ENCODE measurements at places on chromosomes 7 and 10. TPM values are rescaled to one million over a fixed set of nuclear protein-coding genes. Genes with fewer than 3 reads are reported as not detected.

HABP2 gene
- not detected for total RNA-seq

DNA sequence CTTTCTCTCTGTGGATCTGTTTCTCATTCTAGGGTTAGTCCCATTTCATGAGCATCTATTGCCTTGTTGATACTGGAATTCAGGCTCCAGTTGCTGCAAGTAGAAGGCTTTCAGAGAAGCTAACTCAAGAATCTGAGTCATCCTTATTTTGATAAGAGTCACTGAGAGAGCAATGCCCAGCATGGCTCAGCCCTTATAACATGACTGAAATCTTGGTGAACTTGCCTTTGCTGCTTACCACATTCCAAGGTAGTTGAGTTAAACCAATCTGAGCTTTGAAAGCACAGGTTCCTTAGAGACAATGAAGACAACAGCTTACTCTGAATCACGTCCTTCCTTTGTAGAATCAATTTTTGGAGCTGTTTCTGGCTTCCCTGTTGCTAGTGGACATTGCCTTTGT lies 53.6 kb upstream of the CHCHD3 start:
- DNase-seq: no peak

CLEC5A gene
- 0.24 TPM for total RNA-seq

GIMAP5 gene
- 63.9 TPM for total RNA-seq

ITPRIP gene
- total RNA-seq: 12.8 TPM

GRCh38 chr10:10977978-10978377 lies 39.7 kb upstream of the CELF2 start:
- DNase-seq: no peak

NRCAM gene
- 0.27 TPM for total RNA-seq

GRCh38 chr7:132359743-132360142 lies 216.5 kb downstream of the PLXNA4 start:
- DNase-seq: no peak

GPR26 gene
- total RNA-seq: not detected

TBC1D12 gene
- 0.46 TPM for total RNA-seq

CDC14C gene
- not detected for total RNA-seq

ASIC3 gene
- 3.6 TPM for total RNA-seq

PAPOLB gene
- not detected for total RNA-seq

TRPV5 gene
- not detected for total RNA-seq

DNA sequence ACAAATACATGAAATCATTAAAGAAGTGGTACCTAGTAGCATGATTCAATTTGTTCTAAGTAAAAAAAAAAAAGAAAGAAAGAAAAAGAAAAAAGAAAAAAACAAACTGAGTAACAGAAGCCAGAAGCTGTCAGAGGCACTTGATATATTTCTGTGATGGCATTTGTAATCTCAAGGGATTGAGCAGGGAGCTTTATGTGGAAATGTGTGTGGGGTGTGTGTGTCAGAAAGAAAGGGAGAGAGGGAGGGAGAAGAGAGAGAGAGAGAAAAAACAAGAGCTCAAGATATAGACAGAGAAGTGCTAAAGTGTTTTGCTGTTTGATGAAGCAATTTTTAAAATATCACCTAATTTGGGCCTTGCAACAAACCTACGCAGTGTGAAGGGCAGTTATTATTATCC lies 357.6 kb upstream of the PCDH15 start:
- no peak for DNase-seq

DNA sequence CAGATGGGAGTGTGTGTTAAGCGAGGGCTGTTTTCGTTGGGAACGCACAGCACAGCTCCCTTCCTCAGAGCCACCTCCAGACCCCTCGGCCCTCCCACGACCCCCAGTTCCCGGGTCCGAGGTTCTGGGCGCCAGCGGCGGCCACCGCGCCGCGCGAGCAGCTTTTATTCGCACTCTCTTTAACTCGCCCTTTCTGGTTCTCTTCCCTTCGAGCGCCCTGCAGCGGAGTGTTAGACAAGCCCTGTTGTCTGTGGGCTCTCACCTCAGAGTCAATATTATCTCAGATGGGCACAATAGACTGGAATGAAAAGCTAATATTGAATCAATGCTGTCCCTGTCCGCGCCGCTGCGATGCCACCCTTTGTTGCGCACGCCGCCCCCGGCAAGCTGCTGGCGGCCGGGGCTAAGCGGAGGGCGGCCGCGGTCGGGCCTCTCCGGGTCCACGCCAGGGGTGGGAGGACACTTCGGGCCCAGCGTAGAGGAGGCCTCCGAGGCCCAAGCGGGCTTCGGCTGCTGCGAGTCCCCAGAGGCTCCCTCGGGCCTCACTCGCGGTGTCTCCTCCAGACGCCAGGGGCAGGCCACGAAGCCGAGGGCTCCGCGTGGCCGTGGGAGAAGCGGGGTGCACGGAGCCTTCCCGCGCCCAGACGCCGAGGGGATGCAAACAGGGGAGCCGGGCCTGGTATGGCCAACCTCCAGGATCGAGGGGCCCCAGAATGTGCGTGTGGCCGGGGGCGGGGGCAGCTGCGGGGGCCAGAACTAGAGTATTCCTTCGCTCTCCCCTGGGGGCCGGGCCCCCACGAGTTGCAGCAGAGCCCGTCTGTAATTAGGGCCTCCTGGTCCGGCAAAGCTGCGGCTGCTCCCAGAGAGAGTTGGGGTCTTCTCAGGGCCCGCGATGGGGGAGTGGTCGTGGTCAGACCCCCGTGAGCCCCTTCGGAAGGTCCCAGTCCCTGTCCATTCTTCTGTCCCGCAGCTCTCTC lies 7.9 kb upstream of the EMX2 start:
- no peak for DNase-seq

GRCh38 chr7:828793-829561 lies 3.3 kb upstream of the SUN1 start:
- no peak for DNase-seq

GRCh38 chr7:85573346-85573745 lies 386.5 kb upstream of the SEMA3D start:
- DNase-seq: no peak

DNA sequence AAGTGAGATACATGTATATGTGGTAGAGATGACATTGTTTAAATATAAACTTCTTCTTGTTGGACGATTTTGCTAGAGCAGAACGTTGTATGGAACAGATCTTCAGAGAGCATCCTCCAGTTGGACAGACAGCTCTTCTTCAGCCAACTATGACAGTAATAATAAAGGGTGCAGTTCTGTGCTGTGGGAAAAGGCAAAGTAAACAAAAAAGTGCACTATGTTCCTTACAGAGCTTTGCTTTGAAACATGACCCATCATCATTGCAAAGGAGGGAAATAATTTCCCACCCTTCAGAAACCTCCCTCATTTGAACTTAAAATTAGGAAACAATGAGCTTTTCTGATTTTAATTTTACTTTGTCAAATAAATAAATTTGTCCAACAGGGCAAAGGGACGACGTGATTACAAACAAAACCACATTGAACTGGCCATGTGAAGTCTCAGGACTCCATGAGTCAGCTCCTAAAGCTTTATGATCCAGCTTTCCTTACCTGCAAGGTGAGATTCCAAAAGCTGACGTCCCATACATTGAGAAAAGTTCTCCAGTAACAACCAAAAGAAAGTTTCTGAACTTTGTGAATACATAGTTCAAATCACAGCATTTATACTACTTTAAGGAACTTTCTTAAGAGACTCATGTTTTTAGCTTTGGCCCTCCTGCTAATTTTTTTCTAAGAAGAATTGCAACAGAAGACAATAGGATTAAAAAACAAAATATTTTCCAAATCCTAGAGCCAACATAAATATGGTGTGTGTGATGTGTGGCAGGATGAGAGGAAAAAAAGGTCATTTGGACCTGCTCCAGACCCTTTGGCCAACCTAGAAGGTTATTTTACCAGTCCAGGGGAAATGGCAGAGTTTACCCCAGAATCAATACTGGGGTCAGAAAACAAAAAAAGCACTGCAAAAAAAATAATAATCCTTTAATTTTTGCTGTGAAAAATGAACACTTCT lies 565.4 kb upstream of the NRP1 start:
- no peak for DNase-seq

GRCh38 chr7:159105832-159106811 lies 38.5 kb downstream of the VIPR2 start:
- DNase-seq: no peak

ASAH2 gene
- 5.4 TPM for total RNA-seq

DNA sequence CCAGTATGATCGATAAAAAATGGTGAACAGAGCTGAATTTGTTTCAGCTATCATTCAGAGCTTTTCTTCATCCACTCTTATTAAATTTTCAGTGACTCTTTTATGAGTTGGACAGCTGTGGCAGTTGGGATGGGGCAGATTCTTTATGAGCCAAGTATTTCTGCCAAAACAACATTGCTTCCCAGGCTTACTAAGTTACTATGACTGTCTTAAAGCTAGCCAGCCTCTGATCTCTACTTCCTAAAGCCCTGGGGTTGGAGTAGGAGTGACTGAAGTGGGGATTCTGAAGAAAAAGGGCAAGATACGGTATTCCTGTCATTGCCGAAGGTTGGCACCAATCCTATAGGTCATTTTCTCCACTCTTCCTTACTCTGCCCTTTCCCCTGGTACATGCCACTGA lies 12.7 kb downstream of the RPP30 start:
- no peak for DNase-seq

ACHE gene
- total RNA-seq: 0.20 TPM

DNA sequence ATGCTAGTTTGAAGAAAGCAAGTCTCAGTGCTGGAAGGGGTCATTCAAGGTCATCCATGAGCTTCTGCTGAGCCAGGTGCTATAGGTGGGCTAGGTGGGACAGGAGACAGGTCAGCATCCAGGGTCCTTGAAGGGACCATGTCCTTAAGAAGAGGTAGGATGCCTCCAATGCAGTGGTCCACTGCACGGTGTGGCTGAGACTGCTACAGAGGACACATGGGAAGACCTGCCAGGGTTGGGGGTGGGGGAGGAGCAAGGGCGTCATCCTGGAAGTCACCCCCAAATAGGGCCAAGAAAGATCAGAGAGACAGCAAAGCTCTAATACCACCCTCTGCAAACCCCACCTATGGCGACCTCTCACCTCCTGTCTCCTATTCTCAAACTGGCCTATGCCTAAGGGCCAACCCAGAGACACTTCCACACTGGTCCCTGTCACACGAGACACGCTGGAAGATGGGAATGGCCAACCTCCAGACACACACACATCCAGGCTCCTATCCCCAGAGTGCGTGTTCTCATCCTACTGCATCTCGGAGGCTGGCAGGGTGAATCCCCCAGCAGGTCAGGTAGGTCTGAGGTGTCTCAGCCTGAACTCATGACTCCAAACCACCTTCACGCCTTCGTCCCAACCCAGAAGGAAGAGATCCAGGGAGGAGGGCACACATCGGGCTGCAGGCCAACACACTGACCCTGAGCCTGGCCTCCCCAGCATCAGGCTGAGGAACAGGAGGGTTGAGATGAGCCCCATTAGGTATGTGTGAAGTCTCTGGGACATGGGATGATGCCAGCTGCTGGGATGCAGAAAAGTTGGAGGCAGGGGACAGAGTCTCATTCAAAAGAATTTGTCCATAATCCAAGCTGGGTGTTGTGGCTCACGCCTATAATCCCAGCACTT lies 5.6 kb upstream of the PPP1R35 start:
- no peak for DNase-seq

PLXDC2 gene
- 0.15 TPM for total RNA-seq

GRCh38 chr7:94620703-94621118 lies 35.2 kb downstream of the SGCE start:
- no peak for DNase-seq

NPC1L1 gene
- not detected for total RNA-seq

- DNase-seq: no peak
These were observed 8.3 kb upstream of the DENND10 start for GRCh38 chr10:119095640-119096039.

CRHR2 gene
- not detected for total RNA-seq

- DNase-seq: no peak
These were observed 65.4 kb downstream of the ANKRD61 start for GRCh38 chr7:6096581-6096980.

GRCh38 chr7:27250557-27251070 lies 8.0 kb downstream of the EVX1 start:
- no peak for DNase-seq

ASZ1 gene
- total RNA-seq: not detected

DNA sequence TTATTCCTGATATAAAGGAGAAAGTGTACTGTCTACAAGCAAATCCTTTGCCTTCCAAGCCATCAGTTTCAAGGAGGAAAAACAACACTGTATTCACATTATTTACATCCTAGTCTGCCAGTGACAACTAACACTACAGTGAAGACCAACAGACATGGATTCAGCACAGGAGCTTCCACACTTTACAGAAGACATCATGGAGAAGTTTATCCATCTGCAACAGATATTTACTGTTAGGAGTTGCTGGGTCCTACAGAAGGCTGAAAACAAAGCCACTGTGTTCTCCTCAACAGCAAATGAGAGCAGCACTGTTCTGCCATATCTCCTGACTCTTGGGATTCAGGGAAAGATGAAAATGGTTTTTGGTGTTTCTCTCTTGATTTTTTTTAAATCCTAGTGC lies 31.9 kb downstream of the NAPEPLD start:
- DNase-seq: no peak

GRCh38 chr7:112881-113280 lies 79.5 kb upstream of the FAM20C start:
- DNase-seq: no peak

- no peak for DNase-seq
These were observed 92.2 kb upstream of the ZPBP start for GRCh38 chr7:50185208-50185607.

Data from CD8-positive, alpha-beta memory T cell (primary cell).